DMS53 (cell line): ENCODE measurements at places on chromosomes 1 and 21.

DNA sequence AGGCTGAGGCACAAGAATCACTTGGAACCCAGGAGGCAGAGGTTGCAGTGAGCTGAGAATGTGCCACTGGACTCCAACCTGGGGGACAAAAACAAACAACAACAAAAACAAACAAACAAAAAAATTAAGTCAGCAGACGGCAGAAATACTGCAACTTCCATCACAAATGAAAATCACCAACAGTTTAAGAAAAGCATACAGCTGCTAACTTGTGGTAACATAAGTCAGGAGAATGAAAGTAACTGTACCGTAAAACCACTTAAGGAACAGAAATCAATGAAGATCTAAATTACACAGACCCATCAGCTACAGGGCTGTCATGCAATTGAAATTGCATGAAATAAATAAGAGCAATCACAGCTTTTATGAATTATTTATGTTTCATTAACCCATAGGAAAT, 25.0 kb downstream of the MCOLN2 start:
- no peak for DNase-seq

- no peak for DNase-seq
Measured at GRCh38 chr1:203663821-203664220, 37.2 kb downstream of the ATP2B4 start.

DNA sequence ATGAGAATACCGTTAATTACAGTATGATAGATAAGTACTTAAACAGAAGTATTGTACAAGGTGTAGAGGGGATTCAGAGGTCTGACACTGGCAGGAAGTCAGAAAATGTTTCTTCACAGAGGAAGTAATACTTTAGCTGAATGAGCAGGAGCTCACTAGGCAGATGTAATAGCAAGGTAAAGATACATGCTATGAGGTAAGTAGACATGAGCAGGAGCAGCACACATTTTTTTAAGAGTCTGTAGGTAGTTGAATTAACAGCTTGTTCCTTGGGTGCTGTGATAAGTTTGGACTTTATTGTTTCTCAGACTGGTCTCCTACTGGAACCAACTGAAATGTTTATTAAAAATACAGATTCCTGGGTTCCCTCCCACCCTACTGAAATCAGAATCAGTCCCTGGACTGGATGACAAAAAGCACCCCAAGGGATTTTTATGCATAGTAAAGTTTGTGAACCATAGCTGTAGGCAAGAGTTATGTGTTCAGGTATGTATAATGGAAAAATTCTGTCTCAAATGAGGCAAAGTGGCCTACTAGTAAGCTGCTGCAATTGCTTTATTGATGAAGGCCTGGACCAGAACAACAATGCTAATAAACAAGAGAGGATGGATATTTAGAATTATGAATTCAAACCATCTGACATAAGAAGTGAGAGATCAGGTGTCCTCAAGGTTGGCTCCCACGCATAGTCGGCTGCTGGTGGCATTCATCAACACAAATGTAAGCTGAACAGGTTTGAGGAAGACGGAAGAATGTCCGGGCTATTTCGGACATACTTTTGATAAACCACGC, 902 bp downstream of the AP4B1 start:
- peak; percentile 63 for DNase-seq

- DNase-seq = no peak
Measured at GRCh38 chr1:246092136-246092535, 414.9 kb downstream of the SMYD3 start.

DNA sequence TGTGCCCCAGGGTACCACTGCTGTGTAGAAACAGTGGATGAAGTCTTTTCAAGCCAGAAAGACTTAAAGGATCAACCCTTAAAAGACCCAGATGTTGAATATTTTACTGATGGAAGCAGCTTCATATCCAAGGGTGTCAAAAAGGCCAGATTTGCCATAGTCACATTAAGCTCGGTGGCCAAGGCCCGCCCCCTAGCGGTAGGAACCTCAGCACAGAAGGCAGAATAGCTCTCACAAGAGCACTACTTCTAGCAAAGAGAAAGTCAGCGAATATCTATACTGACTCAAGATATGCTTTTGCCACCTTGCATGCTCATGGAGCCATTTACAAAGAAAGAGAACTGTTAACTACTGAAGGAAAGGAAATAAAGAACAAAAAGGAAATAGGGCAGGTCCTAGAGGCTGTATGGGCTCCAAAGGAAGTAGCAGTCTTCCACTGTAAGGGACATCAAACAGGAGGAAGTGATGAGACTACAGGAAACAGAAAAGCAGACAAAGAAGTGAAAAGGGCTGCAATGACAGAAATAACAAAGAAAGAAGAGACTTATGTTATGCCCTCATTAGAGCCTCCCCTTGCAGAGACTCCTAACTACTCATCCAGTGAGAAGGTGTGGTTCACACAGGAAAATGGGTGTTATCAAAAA, 90.5 kb downstream of the LIPI start:
- peak; percentile 79 for DNase-seq

DNA sequence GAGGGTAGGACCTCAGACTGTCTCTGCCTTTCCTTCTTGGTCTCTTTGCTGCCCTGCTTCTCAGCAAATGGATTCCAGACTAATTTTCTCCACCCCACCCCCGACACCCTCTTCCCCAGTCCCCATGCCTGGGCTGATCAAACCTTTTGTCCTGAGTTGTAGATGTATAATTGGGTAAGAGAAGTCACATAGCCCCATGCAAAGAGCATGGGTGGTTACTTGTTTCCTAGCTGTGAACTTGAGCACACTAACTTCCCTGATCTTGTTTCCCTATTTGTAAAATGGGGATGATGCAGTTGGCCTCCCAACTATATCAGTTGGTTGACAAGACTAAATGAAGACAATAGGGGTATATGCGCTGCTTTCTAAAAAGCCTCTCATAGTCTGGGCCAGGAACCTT, 9.2 kb downstream of the PADI6 start:
- DNase-seq = no peak

- DNase-seq = no peak
Measured at GRCh38 chr1:150178548-150178947, 28.8 kb downstream of the PLEKHO1 start.

DNA sequence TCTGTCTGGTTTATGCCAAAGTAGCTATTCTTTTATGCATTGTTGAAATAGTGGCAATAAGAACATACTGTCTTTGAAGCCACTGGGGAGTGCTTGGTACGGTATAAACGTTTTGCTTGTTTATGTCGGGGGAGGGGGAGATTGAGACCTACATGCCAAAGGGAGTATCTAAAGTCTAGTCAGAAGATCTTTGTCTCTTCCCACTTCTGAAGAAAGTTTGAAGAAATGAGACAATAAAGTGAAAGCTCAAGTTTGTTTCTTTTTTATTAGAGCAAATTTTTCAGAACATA, 6.8 kb downstream of the AKIRIN1 start:
- no peak for DNase-seq

GRCh38 chr1:113905435-113905861, 322 bp downstream of the DCLRE1B start:
- DNase-seq = peak; percentile 64

GRCh38 chr1:113242481-113242880, 147.8 kb upstream of the MAGI3 start:
- no peak for DNase-seq

GRCh38 chr1:76314730-76315129, 240.2 kb downstream of the ST6GALNAC3 start:
- no peak for DNase-seq

DNA sequence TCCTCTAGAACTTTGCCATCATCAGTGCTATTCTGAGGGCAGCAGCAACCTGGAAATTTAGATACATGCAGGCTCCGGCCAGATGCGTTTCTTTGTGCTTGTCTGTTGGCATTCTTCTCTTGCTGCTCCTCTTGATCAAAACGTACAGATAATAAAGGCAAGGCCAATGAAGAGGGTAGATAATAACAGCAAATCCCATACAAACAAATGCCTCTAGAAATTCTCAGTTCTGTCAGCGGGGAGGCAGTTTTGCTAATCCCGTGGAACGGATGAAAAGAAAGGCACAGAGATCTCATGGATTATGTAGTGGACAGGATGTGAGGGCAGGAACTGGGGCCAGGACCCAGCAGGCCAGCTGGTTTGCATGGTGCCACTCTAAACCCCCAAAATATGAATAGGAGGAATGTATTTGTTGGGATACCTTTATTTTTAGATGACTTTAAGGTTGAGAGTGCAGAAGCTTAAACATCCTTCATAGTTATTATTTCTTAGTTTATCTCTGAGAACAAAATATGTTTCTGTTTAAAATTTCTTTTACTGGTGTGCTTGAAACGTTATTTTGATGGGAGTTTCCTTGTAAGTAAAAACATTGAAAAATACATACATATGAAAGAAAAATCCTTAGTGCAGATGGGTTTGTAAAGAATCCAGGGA, 1.5 kb downstream of the ITSN1 start:
- peak; percentile 33 for DNase-seq

DNA sequence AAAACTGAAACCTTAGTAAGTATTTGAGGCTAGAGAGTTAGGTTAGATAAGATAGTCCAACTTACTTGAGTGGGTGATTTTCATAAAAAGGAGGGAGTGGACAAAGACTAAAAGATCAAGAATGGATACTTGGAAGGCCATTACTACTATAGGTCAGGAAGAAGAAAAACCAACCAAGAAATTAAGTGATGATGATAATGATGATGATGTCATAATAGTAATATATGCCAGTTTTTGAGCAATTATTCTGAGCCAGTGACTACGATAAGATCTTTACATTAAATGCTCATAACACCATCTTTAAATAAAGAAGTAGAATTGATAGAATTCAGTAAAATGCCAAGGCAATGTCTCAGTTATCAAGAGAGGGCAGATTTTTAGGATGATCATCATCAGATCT, 430.7 kb upstream of the ADAMTS5 start:
- no peak for DNase-seq

DNA sequence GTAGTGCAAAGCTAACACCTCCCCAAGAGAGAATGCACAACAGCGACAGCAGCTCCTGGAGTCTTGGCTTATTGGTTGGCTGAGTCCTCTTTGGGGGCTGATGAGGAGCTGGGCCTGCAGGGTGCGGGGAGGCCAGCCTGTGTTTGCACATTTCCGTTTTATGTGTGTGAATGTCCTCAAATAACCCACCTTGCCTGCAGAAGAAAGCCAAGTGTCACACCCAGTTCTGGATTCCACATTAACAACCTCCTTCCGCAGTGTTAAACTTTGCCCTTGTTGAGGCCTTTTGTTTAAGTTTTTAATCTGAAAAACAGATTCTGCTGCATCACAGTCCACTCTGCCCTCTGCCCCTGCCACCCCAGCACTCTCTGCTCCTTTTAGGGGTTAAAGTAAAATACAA, 274.5 kb downstream of the TM2D1 start:
- DNase-seq = no peak

- no peak for DNase-seq
Measured at GRCh38 chr1:34625521-34626015, 129.3 kb upstream of the GJB5 start.

GRCh38 chr1:172292840-172293239, 127.6 kb upstream of the C1orf105 start:
- no peak for DNase-seq

- no peak for DNase-seq
Measured at GRCh38 chr1:234942879-234943506, 185.6 kb downstream of the TOMM20 start.

GRCh38 chr1:174998569-174999215, 1.1 kb upstream of the CACYBP start:
- DNase-seq = peak; percentile 87

DNA sequence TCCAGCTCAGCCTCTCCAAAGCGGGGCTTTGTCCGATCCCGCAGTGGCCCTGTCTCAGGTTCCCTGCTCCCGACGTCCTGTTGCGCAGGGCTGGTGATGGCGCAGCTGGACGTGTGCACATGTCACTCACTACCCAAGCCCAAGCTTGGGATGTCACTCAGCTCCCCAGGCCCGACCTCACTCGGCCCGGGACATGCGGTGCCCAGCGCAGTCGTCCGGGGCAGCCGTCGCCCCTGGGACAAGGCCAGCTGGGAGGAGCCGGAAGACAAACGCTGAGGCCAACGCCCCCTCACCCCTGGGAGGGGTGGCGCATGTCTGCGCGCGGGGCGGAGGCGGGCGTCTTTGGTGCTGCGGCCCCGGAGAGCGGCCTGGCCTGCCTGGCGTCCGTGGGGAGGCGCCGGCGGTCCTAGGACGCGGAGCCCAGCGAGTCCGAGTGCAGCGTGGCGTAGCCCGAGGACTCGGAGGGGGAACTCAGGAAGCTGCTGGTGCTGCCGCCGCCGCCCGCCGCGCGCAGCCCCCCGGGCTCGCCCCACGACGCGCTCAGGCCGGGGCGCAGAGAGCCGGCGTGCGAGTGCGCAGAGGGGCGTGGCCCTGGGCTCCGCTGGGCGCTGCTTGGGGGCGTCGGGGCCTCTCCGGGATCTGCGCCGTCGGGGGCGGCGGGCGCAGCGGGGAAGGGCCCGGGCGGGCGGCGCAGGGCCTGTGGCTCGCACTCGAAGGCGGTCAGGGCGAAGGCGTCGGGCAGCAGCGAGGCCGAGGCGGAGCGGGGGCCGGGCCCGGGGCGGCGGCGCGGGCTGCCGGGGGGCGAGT, 5.2 kb downstream of the HES3 start:
- DNase-seq = peak; percentile 65

- DNase-seq = peak; percentile 20
Measured at GRCh38 chr21:37032877-37033471, 26.5 kb downstream of the RIPPLY3 start.

GRCh38 chr1:42852608-42852980, 6.2 kb downstream of the ZNF691 start:
- DNase-seq = no peak

DNA sequence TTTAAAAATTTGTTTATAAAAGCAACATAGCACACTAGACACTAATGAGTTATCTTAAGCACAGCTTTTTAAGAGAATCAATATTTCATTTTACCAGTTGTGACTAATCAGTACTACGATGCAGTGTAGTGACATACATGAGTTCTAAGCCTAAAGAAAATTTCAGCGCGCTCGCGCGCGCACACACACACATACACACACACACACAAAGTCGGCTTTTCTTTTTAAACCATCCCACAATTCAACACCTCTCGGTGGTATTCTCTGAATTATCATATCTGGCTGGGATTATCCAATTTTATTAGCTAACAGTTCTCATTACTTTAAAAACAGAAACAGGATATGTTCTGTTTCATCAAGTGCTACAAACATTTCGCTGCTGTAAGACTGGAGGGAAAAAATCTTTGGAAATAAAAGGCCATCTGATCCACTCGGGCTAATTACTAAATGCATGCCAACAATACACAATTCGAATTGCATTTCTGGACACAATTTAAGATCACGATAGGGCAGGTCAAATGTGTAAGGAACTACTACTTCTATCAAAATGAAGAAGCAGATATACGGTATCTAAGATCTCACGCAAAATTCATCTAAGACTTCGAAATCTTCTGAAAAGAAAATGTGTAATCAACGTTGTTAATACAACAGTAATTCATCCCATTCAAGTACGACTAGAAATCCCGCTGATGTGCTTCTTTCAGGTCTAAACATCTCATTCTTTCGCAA, 1.2 kb downstream of the TUT4 start:
- peak; percentile 43 for DNase-seq

GRCh38 chr21:35508139-35508888, 459.2 kb upstream of the RUNX1 start:
- DNase-seq = peak; percentile 11

DNA sequence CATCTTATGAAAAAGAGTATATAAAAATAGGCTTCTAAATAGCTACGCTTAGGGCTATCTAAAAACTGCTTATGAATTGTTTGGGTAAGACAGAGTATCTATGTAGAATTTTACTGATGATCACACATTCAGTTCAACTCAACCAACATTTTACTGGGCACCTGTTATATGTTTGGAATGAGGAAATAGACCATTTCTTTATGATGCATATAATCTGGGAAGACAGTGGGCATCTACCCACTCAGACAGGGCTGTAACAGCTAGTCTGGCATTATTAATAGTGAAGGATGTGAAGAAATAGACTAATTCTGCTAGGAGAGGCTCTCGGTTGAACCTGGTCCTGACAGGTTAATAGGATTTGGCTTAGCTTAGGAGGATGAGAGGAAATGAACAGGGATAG, 56.9 kb downstream of the TIAM1 start:
- DNase-seq = no peak

- DNase-seq = no peak
Measured at GRCh38 chr21:36093512-36093911, 23.7 kb downstream of the CBR1 start.
